ENCODE measurements at places on chromosomes 3 and 15. TPM values are rescaled to one million over a fixed set of nuclear protein-coding genes. Genes with fewer than 3 reads are reported as not detected.

EAF2 gene
- total RNA-seq, result 2.2 TPM

LSAMP gene
- 3.9 TPM for total RNA-seq

NOX5 gene
- 0.74 TPM for total RNA-seq

CALML4 gene
- 6.1 TPM for total RNA-seq

CHRFAM7A gene
- not detected for total RNA-seq

C3orf49 gene
- total RNA-seq, result not detected

TM4SF4 gene
- total RNA-seq, result not detected

GRCh38 chr3:191137708-191138107 lies 61.3 kb upstream of the OSTN start:
- no peak overlapping the region for H3K4me3 ChIP-seq
- H3K36me3 ChIP-seq, result no peaks in the 10 kb centered on the region
- H3K4me1 ChIP-seq, result no peaks in the 10 kb centered on the region
- H3K27me3 ChIP-seq, result no peaks in the 10 kb centered on the region

DNA sequence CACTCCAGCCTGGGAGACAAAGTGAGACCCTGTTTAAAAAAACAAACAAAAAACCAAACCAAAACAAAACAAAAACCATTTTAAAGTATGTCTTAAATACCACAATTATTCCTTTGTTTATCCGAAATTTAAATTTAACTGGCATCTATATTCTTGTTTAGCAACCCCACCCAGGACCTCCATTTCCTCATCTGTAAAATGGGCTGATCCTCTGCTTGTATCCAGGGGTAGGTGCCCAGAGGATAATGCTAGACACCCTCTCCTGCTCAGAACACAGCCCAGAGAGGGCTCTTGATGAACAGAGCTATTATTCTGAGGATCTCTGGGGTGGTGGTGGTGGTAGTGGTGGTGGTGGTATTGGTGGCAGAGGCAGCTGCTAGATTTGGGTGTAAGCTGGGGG lies 9.8 kb downstream of the SH2D7 start:
- no peak overlapping the region for H3K4me3 ChIP-seq

DNA sequence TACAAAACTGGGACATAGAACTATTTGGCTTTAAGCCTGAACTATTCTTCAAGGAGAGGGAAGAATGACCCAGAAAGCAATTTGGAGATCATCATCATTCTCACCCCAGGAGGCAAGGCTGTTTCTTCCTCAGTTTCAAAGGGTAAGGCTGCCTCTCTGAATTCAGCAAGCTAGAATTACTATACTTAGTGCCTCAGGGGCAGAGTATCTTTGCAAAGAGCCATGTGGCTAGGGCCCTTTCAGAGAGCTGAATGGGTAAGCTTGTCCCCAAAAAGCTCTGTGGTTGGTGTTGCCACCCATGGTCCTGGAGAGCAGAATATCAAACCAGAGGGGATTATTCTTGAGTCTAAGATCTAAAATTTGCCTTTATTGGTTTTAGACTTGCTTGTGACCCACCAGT lies 720.3 kb upstream of the ARPP21 start:
- no peaks in the 10 kb centered on the region for H3K27me3 ChIP-seq
- H3K36me3 ChIP-seq, result no peaks in the 10 kb centered on the region
- H3K4me1 ChIP-seq, result no peaks in the 10 kb centered on the region
- no peak for DNase-seq

GRCh38 chr3:56775838-56776555 lies 25.8 kb downstream of the ARHGEF3 start:
- H3K4me1 ChIP-seq, result peaks cover 24% of the 10 kb centered on the region
- H3K36me3 ChIP-seq, result peaks cover 10% of the 10 kb centered on the region
- H3K4me3 ChIP-seq, result peak overlapping the region; percentile 29
- no peak for DNase-seq
- H3K27me3 ChIP-seq, result no peaks in the 10 kb centered on the region

- H3K36me3 ChIP-seq, result no peaks in the 10 kb centered on the region
- no peak overlapping the region for H3K27ac ChIP-seq
- H3K4me1 ChIP-seq, result no peaks in the 10 kb centered on the region
- no peaks in the 10 kb centered on the region for H3K27me3 ChIP-seq
- no peak overlapping the region for H3K4me3 ChIP-seq
- DNase-seq, result no peak
Measured at GRCh38 chr3:106191211-106191610, 322.4 kb upstream of the CBLB start.

DNA sequence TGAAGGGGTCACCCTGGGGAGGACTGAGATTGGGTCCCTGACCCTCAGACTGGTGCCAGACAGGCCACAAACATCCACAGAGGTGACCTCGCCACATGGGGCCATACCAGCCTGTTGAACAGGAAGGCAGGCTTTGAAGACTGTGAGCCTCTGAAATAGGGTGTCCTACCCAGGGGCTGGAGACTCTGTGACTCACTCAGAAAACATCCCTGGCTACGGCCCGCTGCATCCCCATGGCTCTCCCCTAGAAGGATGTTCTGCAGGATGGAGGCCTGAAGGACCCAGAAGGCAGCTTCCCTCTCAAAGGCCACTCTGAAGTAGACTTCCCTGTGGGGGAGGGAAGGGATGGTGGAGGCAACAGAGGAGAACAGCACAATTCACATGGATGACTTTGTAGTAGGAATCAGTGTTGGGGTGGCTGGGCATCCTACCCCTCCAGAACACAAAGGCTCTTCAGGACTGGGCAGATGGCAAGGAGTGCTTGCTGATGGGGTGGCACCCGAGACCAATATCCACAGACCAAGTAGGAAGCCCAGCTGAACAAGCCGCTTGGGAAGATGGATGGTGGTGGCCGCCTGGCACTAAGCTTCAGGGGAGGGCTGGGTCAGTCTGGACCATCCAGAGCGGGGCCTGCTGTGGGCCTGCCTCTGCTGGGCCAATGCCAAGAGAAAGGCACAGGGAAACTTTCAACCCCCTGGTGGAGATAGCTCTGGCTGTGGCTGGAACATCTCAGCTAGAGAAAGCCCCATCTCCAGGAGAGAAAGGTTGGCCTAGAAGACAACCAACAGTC lies 37.6 kb upstream of the DUSP7 start:
- no peaks in the 10 kb centered on the region for H3K27me3 ChIP-seq
- peaks cover 22% of the 10 kb centered on the region for H3K4me1 ChIP-seq

GRCh38 chr3:107064405-107065060 lies 312.7 kb upstream of the CCDC54 start:
- H3K27me3 ChIP-seq, result no peaks in the 10 kb centered on the region
- no peak for DNase-seq
- peaks cover 17% of the 10 kb centered on the region for H3K4me1 ChIP-seq
- no peak overlapping the region for H3K4me3 ChIP-seq
- no peak overlapping the region for H3K27ac ChIP-seq

DNA sequence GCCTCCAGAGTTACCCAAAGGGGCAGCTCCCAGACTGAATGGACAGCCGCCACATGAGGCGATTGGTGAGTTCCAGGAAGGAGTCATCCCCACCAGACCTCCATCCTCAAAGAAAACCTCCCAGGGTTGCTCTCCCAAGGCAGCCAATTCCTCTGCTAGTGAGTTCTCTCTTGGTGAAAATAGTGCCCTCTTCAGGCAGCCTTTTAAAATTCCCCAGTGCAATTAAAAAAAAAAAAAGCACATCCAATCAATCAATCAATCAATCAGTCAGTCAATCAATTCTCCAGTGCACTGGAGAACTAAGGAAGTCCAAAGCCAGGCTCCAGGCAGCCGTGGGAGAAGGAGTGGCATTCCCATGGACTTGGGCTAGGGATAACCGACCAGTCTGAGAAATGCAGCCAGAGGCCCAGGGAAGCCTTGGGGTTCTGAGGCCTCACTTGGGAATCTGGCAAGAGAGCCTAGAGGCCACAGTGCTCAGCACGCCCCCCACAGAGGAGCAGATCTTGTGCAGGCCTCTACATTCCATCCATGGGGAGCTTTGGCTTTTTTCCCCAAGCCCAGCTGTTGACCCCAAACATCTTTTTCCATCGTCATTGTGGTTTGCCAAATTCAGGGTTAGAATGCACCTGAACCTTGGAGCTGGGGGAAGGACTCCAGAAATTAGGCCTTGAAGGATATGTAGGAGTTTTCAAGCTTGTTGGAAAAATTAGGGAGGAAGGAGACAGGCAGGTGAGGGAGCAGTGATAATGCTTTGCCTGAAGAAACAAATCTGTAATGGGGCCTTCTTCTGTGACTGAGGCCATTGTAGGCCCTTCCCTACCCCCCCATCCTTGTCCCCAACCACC lies 4.8 kb downstream of the PAQR5 start:
- no peak overlapping the region for H3K4me3 ChIP-seq
- no peaks in the 10 kb centered on the region for H3K27me3 ChIP-seq
- H3K4me1 ChIP-seq, result peaks cover 14% of the 10 kb centered on the region
- no peak for DNase-seq
- peak overlapping the region; percentile 53 for H3K27ac ChIP-seq

DNA sequence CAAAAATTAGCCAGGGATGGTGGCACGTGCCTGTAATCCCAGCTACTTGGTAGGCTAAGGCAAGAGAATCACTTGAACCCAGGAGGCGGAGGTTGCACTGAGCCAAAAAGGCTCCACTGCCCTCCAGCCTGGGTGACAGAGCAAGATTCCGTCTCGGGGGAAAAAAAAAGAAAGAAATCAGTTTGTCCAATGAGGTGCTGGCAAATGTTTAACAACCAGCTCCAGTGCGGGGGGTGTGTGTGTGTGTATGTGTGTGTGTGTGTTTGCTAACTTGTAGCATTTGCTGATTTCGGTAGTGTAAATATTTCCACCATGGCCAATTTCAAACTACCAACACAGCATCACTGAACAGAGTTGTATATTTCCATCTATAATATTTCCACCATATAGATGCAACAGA lies 23.8 kb upstream of the IDH2 start:
- H3K27ac ChIP-seq, result no peak overlapping the region
- DNase-seq, result no peak

- no peaks in the 10 kb centered on the region for H3K27me3 ChIP-seq
- no peak overlapping the region for H3K27ac ChIP-seq
- H3K4me3 ChIP-seq, result no peak overlapping the region
- H3K36me3 ChIP-seq, result no peaks in the 10 kb centered on the region
Measured at GRCh38 chr3:32283304-32283703, 44.8 kb downstream of the CMTM8 start.

DNA sequence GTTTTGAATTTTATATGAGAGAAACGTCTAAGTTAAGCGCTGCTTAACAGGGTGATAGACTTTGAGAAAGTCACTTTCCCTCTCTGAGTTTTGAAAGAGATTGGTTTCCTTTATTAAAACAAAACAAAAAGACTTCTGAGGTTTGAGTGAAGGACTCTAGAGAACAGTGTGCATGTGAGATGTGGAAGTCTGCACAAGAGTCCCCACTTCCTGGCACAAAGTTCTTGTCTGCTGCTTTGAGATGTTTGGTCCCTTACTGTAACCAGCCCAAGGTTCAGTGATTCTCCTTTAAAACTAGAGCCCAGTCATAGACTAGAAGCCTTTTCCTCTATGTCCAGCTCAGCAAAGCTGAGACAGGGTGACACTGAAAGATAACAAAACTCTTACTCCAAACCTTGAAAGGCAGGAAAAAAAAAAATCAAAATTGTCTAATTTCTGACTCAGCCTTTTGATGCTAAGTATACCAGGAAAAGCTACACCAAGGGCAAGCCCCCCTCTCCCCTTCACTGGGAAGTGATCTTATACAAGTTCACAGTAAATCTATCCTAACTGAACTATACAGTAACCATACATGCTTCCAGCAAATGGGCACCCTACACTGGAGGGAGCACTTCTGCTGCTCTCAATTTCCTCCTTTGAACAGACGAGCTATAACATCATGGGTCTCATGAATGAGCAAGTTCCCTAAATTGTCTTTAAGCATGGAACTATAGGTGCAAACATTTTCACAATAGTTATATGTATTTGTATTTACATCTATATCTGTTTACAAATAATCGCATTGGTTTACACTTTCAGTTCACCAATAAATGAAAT lies 2.3 kb downstream of the POPDC2 start:
- no peak overlapping the region for H3K4me3 ChIP-seq
- H3K4me1 ChIP-seq, result peaks cover 11% of the 10 kb centered on the region
- H3K27me3 ChIP-seq, result no peaks in the 10 kb centered on the region
- H3K27ac ChIP-seq, result no peak overlapping the region

DNA sequence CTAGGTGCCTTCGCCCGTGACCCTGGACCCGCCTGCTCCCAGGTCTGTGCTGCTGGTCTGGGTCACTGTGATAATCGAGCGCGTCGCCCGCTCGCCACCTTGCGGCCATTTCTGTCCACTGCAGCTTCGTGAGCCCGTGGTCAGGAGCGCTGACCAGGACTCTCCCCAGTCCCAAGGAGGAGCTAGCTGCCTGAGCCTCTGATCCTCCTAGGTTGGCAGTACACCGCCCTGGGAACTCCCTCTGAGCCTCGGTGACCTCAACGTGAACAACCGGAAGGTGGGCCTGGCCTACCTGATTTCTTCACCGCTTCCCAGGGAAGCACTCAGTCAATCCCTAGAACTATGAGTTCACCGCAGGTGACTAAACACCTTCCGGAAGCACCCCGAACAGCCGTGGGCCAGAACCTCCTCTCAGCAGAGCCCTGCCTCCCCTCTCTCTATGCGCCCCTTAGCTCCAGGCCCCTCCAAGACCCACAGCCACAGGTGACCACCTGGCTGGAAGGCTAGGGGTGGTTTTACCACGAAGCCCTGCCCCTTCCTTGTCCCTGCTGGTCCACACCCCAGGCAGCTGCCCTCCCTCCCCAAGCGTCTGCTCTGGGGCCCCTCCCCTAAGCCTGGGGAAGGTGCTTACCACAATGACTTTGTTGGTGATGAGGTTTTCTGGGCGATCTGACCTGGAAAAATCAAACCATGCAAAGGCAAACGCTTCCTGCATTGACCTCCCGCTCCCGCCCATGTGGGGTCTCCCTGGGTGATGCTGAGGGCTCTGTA lies 9.7 kb downstream of the PLA2G4D start:
- H3K4me3 ChIP-seq, result no peak overlapping the region
- no peaks in the 10 kb centered on the region for H3K36me3 ChIP-seq
- DNase-seq, result peak; percentile 95
- H3K27ac ChIP-seq, result peak overlapping the region; percentile 20

GRCh38 chr15:77507911-77508310 lies 87.2 kb downstream of the HMG20A start:
- no peak overlapping the region for H3K4me3 ChIP-seq
- peak overlapping the region; percentile 46 for H3K27ac ChIP-seq
- no peaks in the 10 kb centered on the region for H3K36me3 ChIP-seq
- DNase-seq, result no peak
- H3K4me1 ChIP-seq, result peaks cover 31% of the 10 kb centered on the region

DNA sequence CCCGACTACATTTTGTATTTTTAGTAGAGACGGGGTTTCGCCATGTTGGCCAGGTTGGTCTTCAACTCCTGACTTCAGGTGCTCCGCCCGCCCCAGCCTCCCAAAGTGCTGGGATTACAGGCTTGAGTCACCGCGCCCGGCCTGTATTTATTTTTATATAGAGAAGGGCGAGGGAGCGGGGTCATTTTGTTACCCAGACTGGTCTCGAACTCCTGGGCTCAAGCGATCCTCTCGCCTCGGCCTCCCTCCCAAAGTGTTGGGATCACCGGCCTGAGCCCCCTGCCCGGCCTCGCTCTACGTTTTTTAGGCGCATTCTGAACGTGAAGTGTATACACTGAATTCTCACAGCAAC lies 514 bp upstream of the PPP4R2 start:
- H3K4me1 ChIP-seq, result peaks cover 44% of the 10 kb centered on the region
- no peak for DNase-seq
- H3K4me3 ChIP-seq, result peak overlapping the region; percentile 69
- H3K36me3 ChIP-seq, result peaks cover 5% of the 10 kb centered on the region
- H3K27me3 ChIP-seq, result no peaks in the 10 kb centered on the region
- H3K27ac ChIP-seq, result peak overlapping the region; percentile 97

GRCh38 chr3:71114610-71115009 lies 468.9 kb downstream of the FOXP1 start:
- H3K36me3 ChIP-seq, result peaks cover 13% of the 10 kb centered on the region
- no peaks in the 10 kb centered on the region for H3K27me3 ChIP-seq
- H3K4me1 ChIP-seq, result peaks cover 15% of the 10 kb centered on the region

All from vagina (tissue), 2 donors.